Brain microvascular endothelial cell (primary cell): ENCODE measurements at places on chromosomes 6 and 20.

GRCh38 chr6:99613705-99614429 is 7.2 kb downstream of the PRDM13 start:
- no peak for DNase-seq

DNA sequence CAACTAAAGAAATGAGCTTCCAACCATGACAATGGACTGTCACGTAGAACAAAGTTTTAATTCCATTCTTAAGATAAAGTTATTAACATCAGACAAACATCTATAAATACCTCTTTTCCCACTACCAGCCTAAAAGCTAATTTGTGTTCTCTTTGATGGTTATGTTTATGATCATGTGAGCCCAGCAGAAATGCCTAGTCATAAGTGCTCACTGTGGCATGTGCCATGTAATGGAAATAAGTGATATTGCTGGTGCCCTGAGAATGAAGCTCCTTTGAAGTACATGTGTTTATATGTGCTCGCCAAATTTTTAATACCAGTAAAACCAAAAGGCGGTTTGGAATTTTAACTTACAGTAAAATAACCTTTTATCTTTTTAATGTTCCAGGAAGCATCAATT is 205.8 kb downstream of the ISM1 start:
- DNase-seq: no peak

GRCh38 chr20:8172191-8172590 is 40.1 kb downstream of the PLCB1 start:
- DNase-seq: no peak

- no peak for DNase-seq
Measured at GRCh38 chr6:1838604-1839213, 229.0 kb downstream of the FOXC1 start.

- peak; percentile 86 for DNase-seq
Measured at GRCh38 chr6:134551245-134551960, 233.5 kb upstream of the SGK1 start.

GRCh38 chr20:50551288-50551687 is 41.1 kb downstream of the PTPN1 start:
- no peak for DNase-seq

GRCh38 chr6:162999575-163000285 is 272.0 kb downstream of the PACRG start:
- no peak for DNase-seq

- no peak for DNase-seq
Measured at GRCh38 chr6:165895421-165896165, 232.6 kb upstream of the PDE10A start.

- no peak for DNase-seq
Measured at GRCh38 chr6:159349915-159350314, 180.7 kb downstream of the FNDC1 start.

DNA sequence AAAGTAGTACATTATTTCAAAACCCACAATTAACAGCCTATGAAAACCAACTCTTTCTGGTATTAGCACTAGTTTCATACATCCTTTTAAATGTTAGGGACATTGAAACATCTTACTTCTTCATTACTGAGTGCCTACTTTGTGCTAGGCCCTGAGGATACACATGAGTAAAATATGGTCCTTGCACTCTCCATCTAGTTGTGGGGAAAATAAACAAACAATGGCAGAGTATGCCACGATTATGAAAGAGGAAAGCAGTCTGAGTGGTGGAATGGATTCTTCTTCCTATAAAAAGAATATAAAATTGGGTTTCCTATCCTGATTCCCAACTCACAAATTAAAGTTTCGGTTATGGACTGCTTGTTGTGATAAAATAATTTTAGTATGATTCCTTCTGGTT is 84.9 kb downstream of the ATXN1 start:
- DNase-seq: no peak

- no peak for DNase-seq
Measured at GRCh38 chr6:46451343-46451742, 39.9 kb downstream of the RCAN2 start.

- DNase-seq: peak; percentile 77
Measured at GRCh38 chr20:53643031-53643832, 49.6 kb upstream of the ZNF217 start.

- no peak for DNase-seq
Measured at GRCh38 chr6:163367497-163368183, 46.9 kb upstream of the QKI start.

GRCh38 chr6:113464960-113465359 is 392.2 kb upstream of the MARCKS start:
- DNase-seq: peak; percentile 72

DNA sequence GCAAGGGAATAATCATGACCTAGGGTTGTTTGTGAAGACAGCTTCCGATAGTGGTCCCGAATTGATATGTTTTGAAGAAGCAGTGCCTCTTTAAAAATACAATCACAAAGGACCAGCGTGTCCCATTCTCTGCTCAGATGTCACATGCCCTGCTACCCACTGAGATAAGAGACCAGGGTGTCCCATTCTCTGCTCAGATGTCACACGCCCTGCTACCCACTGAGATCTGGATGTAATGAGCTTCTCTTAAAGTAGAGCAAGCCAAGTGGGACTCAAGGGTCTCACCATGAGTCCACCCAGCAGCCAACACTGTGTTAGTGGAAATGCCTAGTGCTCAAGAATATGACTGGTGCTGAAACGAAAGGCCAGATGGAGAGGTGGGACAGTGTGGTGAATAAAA is 22.2 kb downstream of the RIN2 start:
- DNase-seq: no peak

GRCh38 chr6:145632971-145633370 is 102.3 kb downstream of the EPM2A start:
- no peak for DNase-seq

DNA sequence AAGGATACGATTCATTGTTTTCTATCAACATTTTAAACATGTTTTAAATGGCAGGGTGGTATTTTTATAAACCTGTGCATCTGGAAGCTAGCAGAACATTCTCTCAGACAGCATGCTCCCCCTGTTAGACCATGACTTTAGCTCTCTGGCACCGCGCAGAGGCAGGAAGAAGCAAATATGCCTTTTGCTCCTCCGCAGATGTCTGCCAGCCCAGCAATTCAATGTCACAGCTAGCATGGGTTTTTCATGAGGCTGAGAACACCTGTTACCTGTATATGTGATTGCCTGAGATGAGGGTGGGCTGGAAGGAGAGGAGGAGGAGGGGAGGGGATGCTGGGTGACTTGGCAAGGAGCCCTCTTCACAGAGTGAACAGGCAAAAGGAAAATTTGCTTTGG is 6.7 kb downstream of the MTCH1 start:
- peak; percentile 29 for DNase-seq

GRCh38 chr6:54778731-54779130 is 67.8 kb upstream of the FAM83B start:
- DNase-seq: no peak

- no peak for DNase-seq
Measured at GRCh38 chr20:57315083-57315975, 14.3 kb upstream of the SPO11 start.

GRCh38 chr20:564192-564591 is 20.6 kb upstream of the CSNK2A1 start:
- no peak for DNase-seq

GRCh38 chr20:62149532-62150309 is 6.2 kb downstream of the SS18L1 start:
- DNase-seq: no peak

DNA sequence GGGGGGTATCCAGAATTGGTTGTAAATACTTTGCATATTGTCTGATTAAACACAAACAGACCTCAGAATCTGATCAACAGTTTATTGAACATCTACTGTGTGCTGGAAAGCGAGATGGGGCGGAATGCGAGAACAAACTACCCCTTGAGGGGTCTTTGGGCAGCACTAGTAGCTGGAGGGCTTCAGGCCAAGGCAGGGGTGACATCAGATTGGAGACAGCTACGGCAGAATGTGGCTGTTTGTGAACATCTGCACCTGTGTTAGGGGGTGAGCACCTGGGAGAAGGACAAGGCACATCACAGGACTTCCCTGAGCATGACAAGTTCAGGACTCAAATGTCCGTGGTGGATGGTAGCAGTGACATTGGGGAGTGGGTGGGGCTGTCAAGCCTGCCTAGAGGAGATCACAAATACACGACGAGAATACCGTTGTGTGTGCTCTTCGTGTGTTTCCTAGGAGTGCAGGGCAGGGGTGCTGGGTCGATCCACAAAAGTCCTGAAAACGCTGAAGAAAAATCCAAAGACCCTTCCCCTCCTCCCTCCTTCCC is 59.5 kb downstream of the SRC start:
- DNase-seq: no peak

- DNase-seq: no peak
Measured at GRCh38 chr6:84095156-84095555, 61.6 kb downstream of the MRAP2 start.

DNA sequence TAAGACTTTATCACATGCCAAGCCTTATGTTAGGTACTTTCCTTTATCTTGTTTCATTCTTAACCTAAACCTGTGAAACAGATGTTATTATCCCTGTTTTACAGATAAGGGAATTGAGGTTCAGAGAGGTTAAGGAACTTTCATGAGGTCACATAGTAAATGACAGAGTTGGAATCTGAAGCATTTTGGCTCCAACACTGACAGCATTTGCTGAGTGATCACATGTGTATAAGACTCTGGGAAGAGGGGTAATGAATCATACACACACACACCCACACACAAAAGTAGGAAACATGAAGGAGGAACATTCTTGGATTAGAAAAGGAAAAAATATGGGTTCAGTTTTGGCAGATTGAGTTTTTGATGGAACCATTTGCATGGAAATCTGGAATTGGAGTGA is 212.5 kb downstream of the GJA1 start:
- peak; percentile 53 for DNase-seq

- no peak for DNase-seq
Measured at GRCh38 chr6:106090001-106090400, 3.9 kb downstream of the PRDM1 start.

GRCh38 chr20:37463726-37464494 is 57.1 kb upstream of the NNAT start:
- no peak for DNase-seq

- no peak for DNase-seq
Measured at GRCh38 chr6:167977717-167978467, 19.6 kb upstream of the KIF25 start.

DNA sequence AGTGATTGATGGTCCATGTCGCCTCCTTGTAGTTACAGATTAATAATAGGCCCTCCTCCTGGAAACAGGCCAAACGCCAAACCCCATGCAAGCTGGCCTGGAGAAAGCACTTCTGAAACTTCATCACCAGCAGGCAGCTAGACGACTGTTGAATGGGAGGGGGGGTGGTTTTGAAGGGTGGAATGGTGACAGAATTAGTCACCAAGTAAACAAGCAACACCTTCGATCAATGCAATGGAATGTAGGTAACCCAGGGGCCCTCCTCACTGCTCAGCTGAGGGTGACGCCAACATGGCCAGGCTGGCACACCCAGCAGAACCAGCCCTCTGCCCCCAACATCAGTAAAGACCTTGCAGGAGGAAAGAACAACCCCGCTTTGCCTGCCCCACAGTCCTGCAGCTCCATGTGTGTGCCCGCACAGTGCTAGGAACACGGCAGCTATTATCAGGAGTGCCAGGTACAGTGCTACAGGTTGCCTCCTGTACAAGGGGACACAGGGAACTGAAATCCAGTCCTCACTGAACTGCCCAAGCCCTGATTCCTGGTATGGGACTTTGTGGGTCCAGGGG is 2.7 kb downstream of the BCAS1 start:
- DNase-seq: no peak

DNA sequence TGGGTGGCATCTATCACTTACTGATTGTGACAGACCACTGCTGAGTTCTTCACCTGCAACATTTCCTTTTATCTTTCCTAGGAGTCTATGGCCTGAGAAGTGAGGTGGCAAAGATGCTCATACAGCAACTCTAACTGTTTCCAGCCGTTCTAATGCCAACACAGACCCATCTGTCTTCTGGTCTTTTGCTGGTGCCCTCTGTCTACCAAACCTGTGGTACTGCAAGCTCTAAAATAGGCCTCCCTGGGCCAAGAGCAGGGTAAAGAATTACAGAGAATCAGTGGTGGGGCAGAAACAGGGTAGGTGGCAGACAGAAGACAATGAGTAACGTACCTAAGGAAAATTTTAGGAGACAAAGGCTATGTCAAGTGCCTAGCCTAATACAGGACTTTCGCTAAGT is 611.0 kb upstream of the FLRT3 start:
- DNase-seq: no peak

GRCh38 chr20:21167261-21167660 is 41.4 kb downstream of the KIZ start:
- no peak for DNase-seq

DNA sequence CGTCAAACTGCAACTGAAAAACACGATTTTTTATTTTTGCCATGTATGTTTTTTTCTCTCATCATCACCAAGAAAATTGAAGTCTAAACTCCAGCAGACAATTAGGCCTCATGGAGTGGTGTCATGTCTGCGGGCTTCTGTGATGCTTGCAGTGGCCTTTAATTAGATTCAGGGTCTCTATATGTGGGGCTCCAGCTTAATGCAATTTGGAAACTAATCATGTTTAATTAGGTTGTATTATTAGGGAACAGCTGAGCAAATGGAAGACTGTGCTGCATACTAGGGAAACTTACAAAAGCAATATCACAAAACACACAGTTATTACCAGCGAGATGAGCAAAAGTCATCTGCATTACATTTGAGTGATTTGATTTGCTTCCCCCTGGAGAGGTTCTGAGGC is 132.9 kb upstream of the PMEPA1 start:
- DNase-seq: no peak

- DNase-seq: peak; percentile 60
Measured at GRCh38 chr20:58131151-58131550, 97.3 kb downstream of the ANKRD60 start.

GRCh38 chr6:33812669-33813068 is 8.9 kb upstream of the MLN start:
- DNase-seq: peak; percentile 20

GRCh38 chr6:114049367-114049966 is 78.5 kb upstream of the HDAC2 start:
- DNase-seq: no peak

GRCh38 chr6:26019261-26019830 is 56.7 kb downstream of the TRIM38 start:
- no peak for DNase-seq

GRCh38 chr6:23003671-23004467 is 434.5 kb downstream of the HDGFL1 start:
- DNase-seq: peak; percentile 60

GRCh38 chr6:25309886-25310285 is 30.7 kb downstream of the CARMIL1 start:
- DNase-seq: no peak

DNA sequence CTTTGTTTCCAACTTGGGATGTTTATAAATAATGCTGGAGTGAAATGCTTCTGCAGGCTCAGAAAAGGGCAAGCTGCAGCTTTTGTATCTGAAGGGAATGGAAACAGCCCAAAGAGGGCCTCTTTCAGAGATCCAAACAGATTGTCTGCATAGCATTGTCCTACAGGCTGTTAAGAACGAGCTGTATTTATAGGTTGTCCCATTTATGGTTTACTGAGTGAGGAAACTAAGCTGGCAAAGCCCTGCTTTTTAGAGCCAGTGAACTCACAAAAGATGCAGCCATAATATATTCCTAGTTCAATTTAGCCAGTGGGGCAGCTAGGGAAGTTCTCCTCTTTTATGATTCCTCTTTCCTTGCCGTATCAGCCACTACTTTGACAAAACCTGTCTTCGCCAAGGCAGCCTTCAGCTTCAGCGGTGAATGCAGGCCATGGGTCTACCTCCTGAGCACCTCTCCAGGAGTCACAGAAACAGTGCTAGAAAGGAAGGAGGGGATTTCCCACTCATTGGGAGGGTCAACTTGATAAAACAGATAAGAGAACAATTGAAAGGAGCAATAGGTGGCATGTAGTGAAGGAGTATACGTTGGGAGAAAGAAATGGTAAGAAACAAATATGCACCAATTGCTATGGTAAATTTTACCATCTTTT is 15.0 kb downstream of the KIAA0319 start:
- no peak for DNase-seq
